ENCODE measurements at places on chromosomes 12 and 14. TPM values are rescaled to one million over a fixed set of nuclear protein-coding genes. Genes with fewer than 3 reads are reported as not detected.

GRCh38 chr12:5881666-5882065 lies 63.4 kb downstream of the ANO2 start:
- no peaks in the 10 kb centered on the region for H3K36me3 ChIP-seq
- no peak overlapping the region for H3K27ac ChIP-seq
- no peak overlapping the region for H3K4me3 ChIP-seq
- no peaks in the 10 kb centered on the region for H3K27me3 ChIP-seq
- DNase-seq: no peak

- no peaks in the 10 kb centered on the region for H3K4me1 ChIP-seq
- DNase-seq: peak; percentile 91
- H3K27ac ChIP-seq: no peak overlapping the region
- H3K27me3 ChIP-seq: peaks cover 18% of the 10 kb centered on the region
- H3K36me3 ChIP-seq: no peaks in the 10 kb centered on the region
- no peak overlapping the region for H3K4me3 ChIP-seq
These were observed 23.0 kb downstream of the FAM222A start for GRCh38 chr12:109736552-109737108.

GRCh38 chr14:32183151-32184058 lies 18.4 kb upstream of the RNU6-7 start:
- H3K36me3 ChIP-seq: no peaks in the 10 kb centered on the region
- H3K4me3 ChIP-seq: no peak overlapping the region
- H3K27ac ChIP-seq: no peak overlapping the region
- no peak for DNase-seq
- no peaks in the 10 kb centered on the region for H3K4me1 ChIP-seq
- no peaks in the 10 kb centered on the region for H3K27me3 ChIP-seq

- peaks cover 5% of the 10 kb centered on the region for H3K4me1 ChIP-seq
- no peak overlapping the region for H3K27ac ChIP-seq
- H3K4me3 ChIP-seq: no peak overlapping the region
- no peak for DNase-seq
- no peaks in the 10 kb centered on the region for H3K27me3 ChIP-seq
These were observed 75.0 kb downstream of the FOXN3 start for GRCh38 chr14:89342049-89342448.

DNA sequence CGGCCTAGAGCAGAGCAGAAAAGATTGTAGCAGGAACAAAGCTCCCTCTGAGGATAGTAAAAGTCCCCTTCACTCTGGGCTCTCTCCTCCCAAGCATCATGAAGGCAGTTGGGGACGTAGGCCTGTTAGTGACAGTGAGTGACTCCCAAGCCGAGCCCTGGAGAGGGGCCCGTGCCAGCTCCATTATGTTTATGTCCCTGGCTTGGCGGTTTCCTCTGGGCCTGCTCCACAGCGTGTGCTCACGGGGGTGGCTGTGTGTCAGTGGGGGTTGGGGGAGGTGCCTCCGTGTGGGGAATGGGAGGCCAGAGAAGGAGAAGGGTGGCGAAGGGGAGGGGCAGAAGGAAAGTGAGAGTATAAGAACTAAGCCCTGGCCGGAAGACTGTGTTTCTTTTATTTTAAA lies 170.0 kb upstream of the VASH1 start:
- no peaks in the 10 kb centered on the region for H3K36me3 ChIP-seq
- H3K4me3 ChIP-seq: no peak overlapping the region
- H3K27ac ChIP-seq: no peak overlapping the region
- no peaks in the 10 kb centered on the region for H3K27me3 ChIP-seq
- no peak for DNase-seq

GRCh38 chr12:75894965-75895754 lies 136.4 kb downstream of the PHLDA1 start:
- no peak overlapping the region for H3K27ac ChIP-seq
- DNase-seq: no peak
- H3K4me1 ChIP-seq: peaks cover 8% of the 10 kb centered on the region
- no peaks in the 10 kb centered on the region for H3K36me3 ChIP-seq
- no peak overlapping the region for H3K4me3 ChIP-seq

GRCh38 chr12:4250691-4251090 lies 22.9 kb upstream of the CCND2 start:
- H3K27ac ChIP-seq: no peak overlapping the region
- no peaks in the 10 kb centered on the region for H3K4me1 ChIP-seq
- H3K4me3 ChIP-seq: no peak overlapping the region
- DNase-seq: no peak
- H3K36me3 ChIP-seq: no peaks in the 10 kb centered on the region

GRCh38 chr14:61872452-61872851 lies 110.2 kb downstream of the SNAPC1 start:
- H3K4me3 ChIP-seq: no peak overlapping the region
- H3K36me3 ChIP-seq: no peaks in the 10 kb centered on the region
- no peak overlapping the region for H3K27ac ChIP-seq
- DNase-seq: no peak
- no peaks in the 10 kb centered on the region for H3K4me1 ChIP-seq
- H3K27me3 ChIP-seq: peaks cover 15% of the 10 kb centered on the region

- H3K27me3 ChIP-seq: no peaks in the 10 kb centered on the region
- H3K36me3 ChIP-seq: no peaks in the 10 kb centered on the region
- H3K27ac ChIP-seq: peak overlapping the region; percentile 98
- H3K4me3 ChIP-seq: peak overlapping the region; percentile 12
- peaks cover 46% of the 10 kb centered on the region for H3K4me1 ChIP-seq
These were observed 11.3 kb downstream of the PHLDA1 start for GRCh38 chr12:76020281-76020680.

Gene ZDHHC22
- not detected for total RNA-seq

Gene RIMKLB
- 35.5 TPM for total RNA-seq

Gene BDKRB1
- 0.72 TPM for total RNA-seq

Gene STAC3
- total RNA-seq: 0.36 TPM

Gene NAV3
- total RNA-seq: 107 TPM
